ENCODE measurements at places on chromosomes 2 and 18. TPM values are rescaled to one million over a fixed set of nuclear protein-coding genes. Genes with fewer than 3 reads are reported as not detected.

- DNase-seq = no peak
These were observed 221.9 kb upstream of the SETBP1 start for GRCh38 chr18:44458777-44459176.

The SCYGR4 gene
- total RNA-seq = not detected

The EGR4 gene
- not detected for total RNA-seq

DNA sequence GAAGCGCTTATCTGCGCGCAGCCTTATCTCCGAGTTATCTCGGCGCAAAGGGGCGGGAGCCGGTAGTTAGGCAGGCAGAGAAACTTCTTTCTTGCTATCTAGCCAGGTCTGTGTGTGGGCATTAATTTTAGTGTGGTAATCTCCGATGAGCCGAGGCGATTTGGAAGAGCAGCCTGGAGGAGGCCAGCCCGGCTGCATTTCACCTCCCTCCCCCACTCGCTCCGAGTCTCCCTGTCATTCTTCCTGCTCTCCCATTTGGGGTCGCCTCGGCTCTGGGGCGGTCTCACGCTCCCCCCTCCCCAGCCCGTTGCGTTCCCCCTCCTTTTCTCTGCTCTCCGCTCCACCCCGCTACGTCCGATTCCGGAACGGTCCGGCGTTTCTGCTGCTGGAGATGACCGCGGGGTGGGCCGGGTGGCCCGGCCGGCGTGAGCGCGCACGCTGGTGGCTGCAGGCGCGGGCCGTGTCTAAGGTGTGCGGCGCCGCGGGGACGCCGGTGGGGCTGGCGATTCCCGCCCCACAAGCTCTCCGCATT is 566 bp downstream of the GATA6 start:
- DNase-seq = peak; percentile 80

The LCT gene
- not detected for total RNA-seq

- DNase-seq = no peak
These were observed 49.2 kb upstream of the TGIF1 start for GRCh38 chr18:3400567-3401296.

The AGXT gene
- total RNA-seq = not detected

GRCh38 chr2:183291436-183291835 is 167.2 kb downstream of the NUP35 start:
- DNase-seq = no peak

GRCh38 chr2:19748073-19748375 is 153.8 kb downstream of the TTC32 start:
- no peak for DNase-seq

The APLF gene
- 6.6 TPM for total RNA-seq

The FARP2 gene
- 24.1 TPM for total RNA-seq

The UGT1A4 gene
- not detected for total RNA-seq

The SLC5A7 gene
- total RNA-seq = 0.42 TPM

DNA sequence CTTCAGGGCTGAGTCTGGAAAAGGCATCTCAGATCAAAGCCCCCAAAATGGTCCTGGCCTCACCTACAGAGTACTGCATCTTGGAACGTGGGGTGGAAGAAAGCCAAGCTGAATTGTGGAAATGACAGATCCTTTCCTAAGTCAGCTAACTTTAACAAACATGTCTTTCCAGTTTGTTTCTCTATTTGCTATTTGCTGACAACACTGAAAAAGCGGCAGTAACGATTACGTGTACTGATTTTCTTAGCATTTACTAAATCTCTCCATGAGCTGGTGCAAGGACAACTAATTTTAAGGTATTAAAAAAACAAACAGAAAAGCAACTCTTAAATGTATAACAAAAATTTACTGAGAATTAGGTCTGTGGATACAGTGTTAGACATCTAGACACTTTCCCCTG is 1.1 kb downstream of the HIBCH start:
- no peak for DNase-seq

The RESP18 gene
- not detected for total RNA-seq

The TGIF1 gene
- total RNA-seq = 19.2 TPM

DNA sequence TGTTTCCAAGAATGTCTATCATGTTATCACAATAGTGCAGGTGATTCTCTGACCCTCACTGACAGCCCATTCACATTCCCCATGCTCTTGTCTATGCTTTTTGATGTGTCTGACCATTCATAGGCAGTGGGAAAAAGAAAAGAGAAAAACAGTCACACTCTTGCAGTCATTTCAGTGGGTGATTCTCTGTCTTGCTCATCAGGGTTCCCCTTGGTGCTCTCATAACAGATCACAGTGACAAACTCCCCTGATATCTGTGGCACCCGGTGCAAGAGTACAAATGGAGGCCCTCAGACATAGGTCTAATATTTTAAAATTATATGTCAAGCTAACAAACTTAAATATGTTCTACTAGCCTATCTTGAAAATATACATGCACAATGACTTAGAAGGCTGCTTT is 72.7 kb upstream of the PPP1CB start:
- DNase-seq = no peak

GRCh38 chr18:23115683-23116096 is 19.6 kb upstream of the CABLES1 start:
- DNase-seq = no peak

- DNase-seq = peak; percentile 79
These were observed 12.1 kb downstream of the PSD4 start for GRCh38 chr2:113185664-113186432.
